ENCODE measurements at places on chromosomes 4 and X.

DNA sequence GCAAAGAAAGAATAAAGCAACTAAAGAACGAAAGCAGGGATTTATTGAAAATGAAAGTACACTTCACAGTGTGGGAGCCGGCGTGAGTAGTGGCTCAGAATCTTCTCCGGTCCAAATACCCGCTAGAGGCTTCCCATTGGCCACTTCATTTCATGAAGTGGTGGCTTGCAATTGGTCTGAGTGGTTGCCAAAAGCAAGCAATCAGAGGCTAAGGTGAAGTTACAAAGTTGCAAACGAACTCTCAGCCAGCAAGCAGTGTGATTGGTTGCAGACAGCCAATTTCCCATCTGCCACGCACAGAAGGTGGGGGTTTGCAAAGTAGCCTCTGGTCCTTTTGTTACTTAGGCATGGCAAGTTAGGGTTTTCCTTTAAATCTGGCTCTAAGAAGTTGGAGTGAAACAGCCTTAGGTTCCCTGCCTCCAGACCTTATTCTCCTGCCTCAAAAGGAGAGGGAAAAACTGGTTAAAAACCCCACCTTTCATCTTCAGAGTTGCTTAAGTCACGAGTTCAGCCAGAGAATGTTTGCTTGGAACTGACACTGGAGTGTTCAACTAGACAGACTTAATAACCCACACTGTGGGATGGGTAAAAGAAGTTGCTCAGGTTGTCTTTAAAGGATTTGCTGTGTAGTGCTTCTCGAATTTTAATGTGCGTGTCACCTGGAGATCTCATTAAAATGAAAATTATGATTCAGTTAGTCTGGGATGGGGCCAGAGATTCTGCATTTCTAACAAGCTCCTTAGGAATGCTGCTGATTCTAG, 6.9 kb upstream of the CLOCK start:
- DNase-seq, result no peak

DNA sequence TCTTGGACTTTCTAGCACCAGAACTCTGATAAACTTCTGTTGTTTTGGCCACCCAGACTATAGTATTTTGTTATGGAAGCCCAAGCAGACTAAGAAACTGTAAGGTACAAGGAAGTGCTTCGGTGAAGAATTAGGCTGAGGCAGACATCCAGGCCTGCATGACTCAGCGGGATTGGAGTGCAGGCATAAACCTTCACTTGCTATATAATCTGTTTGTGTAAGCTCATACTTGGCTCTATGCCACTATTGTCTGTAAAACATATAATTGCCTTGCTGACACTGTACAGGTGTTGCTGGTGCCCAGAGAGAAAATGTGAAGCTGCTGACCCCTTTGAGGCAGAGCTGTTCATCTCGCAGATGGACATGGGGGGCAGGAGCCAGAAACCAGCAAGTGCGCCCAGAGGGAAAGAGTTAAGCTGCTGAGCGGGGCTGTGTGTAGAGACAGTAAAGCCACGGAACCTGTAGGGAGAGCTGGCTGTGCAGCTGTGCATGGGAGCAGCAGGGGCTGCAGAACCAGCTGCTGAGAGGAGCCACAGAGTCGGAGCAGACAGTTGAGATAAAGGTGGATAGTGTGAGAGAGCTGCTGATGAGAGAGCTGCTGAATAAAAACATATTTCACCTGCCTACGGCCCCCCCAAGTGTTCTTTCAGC, 96.2 kb downstream of the RBM46 start:
- DNase-seq, result no peak

GRCh38 chr4:38674258-38675144, 10.5 kb downstream of the KLF3 start:
- DNase-seq, result no peak

GRCh38 chr4:174763454-174764104, 65.5 kb downstream of the GLRA3 start:
- DNase-seq, result no peak

- no peak for DNase-seq
Observed at GRCh38 chr4:74608151-74608949, 163.4 kb downstream of the AREG start.

- DNase-seq, result peak; percentile 66
Observed at GRCh38 chr4:55947254-55947882, 1.4 kb upstream of the CEP135 start.

DNA sequence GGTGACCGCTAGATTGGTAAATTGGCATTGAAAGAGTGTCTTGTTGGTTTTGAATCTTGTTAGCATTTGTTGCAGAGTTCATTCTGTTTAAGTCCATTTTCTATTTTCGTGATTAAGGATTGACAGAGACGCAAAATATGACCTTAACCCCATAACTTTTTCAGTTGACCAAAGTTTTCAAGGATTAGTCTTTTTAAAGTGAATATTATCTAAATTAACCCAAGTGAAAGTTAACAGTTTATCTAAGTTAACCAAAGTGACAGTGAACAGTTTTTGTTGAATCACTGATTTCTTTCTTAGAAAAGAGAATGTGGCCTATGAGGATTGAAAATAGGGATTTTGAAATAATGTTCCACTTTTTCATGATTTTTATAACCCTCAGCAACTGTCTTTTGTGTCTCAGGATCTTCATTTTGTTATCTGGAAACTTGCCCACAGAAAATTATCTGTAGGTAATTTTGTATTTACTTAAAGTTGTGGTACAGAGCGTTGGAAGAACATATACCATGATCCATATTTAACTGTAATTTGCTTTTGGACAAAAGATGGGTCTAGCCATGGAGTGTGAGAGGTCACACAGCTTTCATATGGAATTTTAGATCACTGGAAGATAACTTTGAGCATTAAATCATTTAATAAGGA, 3.3 kb downstream of the CPEB2 start:
- DNase-seq, result no peak

GRCh38 chr4:26069218-26069617, 155.2 kb downstream of the SMIM20 start:
- DNase-seq, result no peak

- DNase-seq, result no peak
Observed at GRCh38 chr4:54719378-54719777, 61.6 kb downstream of the KIT start.

DNA sequence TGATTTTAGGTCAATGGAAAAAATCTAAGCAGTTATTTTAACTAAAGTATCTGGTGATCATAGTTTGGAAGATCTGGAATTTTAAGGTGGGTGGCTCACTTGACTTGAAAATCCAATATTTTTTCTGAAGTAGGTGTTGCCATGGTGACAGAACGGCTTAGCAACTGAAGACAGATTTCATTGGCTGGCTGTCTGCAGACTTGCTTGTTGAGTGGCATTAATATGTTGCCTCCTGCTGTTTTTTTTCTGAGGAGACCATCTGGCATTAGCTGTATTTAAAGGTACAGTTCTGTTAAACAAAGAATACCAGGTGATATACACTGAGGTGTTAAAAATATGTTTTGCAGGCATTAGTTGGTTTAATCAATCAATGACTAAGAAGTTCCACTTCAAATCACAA, 19.8 kb downstream of the CPE start:
- no peak for DNase-seq

DNA sequence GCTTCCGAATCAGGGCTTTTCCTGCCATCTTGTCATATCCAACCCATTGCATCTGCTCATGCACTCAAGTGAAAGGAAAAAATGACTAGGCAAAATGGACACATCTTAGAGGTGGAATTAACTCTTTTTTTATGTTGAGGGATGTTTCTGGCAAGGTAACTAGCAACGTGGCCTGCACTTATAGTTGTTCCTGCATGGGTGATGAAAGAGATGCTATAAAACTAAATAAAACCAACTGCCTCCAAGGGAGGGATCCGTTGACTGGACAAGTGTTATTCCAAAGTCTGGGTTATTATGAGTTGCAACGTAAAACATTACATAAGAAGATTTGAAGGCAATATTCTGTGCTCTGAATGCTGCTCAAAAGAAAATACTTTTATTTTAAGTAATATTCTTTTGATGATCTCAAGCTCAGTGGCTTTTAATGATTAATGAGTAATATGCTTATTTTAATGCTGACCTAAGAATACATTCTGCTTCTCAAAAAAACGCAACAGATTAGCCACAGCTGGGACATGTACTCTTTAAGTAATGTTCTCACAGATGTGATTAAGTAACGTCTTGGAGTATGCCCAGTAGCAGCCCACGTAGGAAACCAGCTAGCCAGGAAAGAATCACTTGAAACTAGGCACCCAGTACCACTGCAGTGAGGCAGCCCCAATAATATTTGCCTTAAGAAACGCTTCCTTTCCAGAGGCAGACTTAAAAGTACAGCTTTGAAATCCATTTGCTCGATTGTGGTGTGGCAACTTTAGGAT, 27.4 kb downstream of the KLF3 start:
- no peak for DNase-seq

DNA sequence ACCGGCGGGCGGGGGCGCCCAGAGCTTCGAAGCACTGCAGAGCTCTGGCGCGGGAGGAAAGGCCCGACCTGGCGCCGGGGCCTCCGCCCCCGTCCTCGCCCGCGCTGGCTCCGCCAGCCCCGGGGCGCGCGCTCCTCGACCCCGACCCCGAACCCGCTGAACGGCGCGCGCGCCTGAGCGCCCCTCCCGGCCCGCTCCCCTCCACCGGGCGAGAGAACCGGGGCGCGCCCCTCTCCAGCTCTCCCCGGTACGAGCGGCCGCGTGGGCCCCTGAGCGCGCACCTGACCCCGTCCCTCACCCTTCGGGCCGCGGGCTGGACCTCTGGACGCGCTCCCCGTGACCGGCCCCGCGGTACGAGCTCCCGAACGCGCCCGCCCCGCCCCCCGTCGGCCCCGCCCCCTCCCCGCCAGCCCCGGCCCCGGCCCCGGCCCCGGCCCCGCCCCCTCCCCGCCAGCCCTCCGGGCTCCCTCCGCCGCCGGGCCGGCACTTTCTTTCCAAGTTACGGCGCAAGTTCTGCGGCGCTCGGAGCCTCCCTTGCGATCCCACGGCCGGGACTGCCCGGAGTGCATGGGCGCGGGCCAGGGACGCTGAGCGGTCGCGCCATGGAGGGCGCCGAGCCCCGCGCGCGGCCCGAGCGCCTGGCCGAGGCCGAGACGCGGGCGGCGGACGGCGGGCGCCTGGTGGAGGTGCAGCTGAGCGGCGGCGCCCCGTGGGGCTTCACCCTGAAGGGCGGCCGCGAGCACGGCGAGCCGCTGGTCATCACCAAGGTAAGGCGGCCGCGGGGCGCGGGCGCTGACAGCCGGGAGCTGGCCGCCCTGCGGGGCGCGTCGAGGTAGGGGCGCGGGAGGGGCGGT, at the start of gene SHROOM2:
TSS of gene SHROOM2 (plus strand) at position 486 of the 854 bp plus-strand sequence. CDS start at position 603, 117 bp downstream.
- no peak for DNase-seq

DNA sequence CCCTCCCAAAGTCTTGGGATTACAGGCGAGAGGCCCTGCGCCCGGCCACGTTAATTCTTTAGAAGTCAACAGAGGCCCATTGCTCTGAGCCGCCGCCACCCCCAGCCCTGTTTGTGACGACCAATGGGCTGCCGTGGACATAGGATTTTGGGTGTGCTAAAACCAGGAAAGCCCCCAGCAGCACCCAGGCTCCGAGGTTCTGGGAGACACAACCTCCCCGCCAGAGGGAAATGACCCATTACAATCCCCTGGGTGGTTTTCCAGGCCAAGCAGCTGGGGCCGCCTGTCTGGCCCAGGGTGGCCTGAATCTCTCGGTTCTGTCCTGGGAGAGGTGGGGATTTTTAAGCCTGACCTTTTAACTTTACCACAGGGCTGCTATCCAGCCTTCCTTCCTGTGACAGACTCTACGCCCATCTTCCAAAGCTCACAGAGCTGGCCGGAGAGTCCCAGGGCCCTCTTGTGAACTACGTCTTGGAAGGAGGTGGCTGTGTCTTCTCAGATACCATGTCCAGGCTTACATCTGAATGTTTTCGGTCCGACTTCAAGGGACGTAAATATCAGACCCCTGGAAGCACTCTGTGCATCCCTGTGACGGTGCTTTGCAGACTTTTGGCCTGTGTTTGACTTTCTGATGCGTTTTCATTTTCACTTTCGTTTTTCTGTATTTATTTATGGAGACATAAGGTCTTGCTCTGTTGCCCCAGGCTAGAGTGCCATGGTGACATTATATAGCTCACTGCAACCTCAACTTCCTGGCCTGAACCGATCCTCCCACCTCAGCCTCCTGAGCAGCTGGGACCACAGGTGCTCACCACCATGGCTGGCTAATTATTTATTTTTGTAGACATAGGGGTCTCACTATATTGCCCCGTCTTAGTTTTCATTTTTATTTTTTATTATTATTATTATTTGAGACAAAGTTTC, 36.0 kb downstream of the P2RY8 start:
- no peak for DNase-seq

GRCh38 chr4:112318239-112319142, 21.3 kb downstream of the ALPK1 start:
- DNase-seq, result no peak

DNA sequence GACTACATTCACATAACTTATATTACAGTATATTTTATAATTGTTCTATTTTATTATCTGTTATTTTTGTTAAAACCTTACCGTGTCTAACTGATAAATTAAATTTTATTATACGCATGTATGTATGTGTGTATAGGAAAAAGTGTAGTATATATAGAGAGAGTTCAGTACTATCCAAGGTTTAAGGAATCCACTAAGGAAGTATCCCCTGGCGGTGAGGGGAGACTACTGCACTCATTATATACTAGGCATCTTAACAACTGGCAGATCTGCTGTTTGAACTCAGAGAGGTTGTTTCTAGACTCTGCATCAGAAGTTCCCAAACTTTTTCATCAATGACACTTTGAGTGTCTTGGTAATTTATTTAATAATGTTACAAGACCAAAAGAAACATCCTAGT, 70.9 kb downstream of the NDST4 start:
- no peak for DNase-seq

- no peak for DNase-seq
Observed at GRCh38 chr4:110196206-110196870, 2.1 kb downstream of the ELOVL6 start.

- DNase-seq, result no peak
Observed at GRCh38 chr4:82599336-82599735, 37.5 kb upstream of the TMEM150C start.

- DNase-seq, result no peak
Observed at GRCh38 chrX:153533091-153533490, 15.6 kb downstream of the ATP2B3 start.

DNA sequence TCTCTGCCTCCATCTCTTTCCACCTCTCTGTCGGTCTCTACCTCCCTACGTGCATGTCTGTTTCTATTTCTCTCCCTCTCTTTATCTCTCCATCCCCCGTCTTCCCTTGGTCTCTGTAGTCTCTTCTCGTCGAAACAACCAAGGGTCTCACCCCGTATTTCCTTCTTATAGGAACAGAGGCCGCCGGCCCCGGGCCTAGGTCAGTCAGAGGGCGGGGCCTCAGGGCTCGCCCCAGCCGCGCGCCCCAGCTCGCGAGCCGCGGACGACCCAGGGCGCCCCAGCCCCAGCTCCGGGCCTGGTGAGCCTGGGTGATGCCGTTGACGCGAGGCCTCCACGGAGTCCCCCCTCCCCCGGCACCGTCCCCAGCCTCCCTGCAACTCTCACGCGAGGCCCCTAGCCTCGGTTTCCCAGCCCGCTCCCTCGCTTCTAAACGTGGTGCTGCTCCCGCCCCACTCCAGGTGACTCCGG, 6.6 kb downstream of the TIMM17B start:
- no peak for DNase-seq

- DNase-seq, result no peak
Observed at GRCh38 chr4:145957302-145957701, 18.7 kb upstream of the ZNF827 start.

DNA sequence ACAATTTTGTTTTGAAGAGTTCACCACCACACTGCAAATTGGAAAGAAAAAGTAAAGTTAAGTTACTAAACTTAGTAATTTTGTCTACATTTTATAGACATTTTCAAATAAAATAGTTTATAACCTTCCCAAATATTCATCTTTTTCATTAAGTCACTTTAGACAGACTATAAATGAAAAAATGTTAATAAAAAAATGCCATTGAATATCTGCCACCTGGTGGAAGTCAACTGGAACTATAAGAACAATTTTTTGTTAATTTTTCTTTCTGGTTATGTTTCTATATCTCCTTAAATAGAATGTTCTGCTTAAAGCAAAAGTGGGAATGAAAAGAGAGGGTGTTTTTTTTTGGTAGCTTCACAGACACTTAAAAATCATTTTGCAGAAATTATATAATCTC, 534.4 kb upstream of the PCDH10 start:
- DNase-seq, result no peak
